Fibroblast of skin of right quadriceps (primary cell): ENCODE measurements at places on chromosomes 1 and 21.

GRCh38 chr1:69196071-69196470 lies 371.7 kb upstream of the LRRC7 start:
- DNase-seq, result no peak

GRCh38 chr1:31991182-31991581 lies 22.5 kb upstream of the KHDRBS1 start:
- no peak for DNase-seq

GRCh38 chr1:78388275-78388674 lies 102.5 kb upstream of the PTGFR start:
- DNase-seq, result peak; percentile 11

GRCh38 chr1:227938911-227939790 lies 8.6 kb downstream of the WNT9A start:
- no peak for DNase-seq

- no peak for DNase-seq
Observed at GRCh38 chr1:60636946-60637345, 445.4 kb upstream of the NFIA start.

DNA sequence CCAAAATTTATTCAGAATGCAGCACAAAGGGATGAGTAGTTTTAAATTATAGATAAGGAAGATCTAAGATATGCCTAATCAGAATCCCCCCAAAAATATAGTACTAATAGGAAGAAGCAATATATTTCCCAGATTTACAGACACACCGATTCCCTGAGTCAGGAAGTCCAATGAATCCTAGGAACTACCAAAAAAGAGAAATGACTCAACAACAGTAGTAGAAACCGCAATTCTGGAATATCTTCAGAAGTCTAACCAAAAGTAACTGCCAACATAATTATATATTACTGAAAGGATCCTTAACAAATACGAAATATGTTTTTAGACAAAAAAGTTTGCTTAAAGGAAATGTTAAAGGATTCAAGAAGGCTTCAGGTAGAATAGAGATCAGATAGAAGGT lies 10.3 kb downstream of the AHCTF1 start:
- no peak for DNase-seq

GRCh38 chr1:81439046-81439823 lies 361.5 kb upstream of the ADGRL2 start:
- no peak for DNase-seq

GRCh38 chr1:61612602-61613001 lies 112.3 kb downstream of the TM2D1 start:
- DNase-seq, result no peak

- no peak for DNase-seq
Observed at GRCh38 chr1:160357286-160358002, 9.4 kb upstream of the NHLH1 start.

DNA sequence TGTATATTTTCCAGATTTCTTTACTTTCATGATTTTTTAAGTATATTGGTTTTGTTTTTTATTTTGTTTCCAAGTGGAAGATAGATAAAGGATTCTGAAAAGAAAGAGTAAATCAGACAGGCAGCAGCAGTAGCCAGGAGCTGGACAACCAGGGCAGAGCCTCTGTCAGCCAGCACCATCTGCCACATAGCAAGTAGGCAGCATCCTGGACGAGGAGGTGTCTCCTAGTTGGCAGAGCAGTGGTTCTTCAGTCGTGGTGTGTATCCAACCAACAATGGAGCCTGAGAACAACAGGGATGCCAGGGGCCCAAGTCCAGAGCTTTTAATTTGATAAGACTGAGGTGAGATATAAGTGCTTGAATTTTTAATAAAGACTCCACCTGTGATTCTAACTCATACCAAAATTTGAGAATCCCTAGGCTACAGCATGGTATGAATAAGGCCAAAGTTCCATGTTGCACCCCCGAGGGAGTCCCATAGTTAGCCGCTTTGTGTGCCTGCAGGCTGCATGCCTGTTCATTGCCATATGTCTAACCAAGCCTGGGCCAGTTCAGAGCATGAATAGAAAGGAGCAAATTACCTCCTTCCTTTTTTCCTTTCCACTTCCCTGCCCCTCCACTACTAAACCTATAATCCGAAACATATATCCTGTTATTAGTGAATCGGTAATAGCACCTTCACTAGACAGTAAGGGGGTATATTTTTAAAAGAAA lies 153.2 kb downstream of the NTNG1 start:
- no peak for DNase-seq

DNA sequence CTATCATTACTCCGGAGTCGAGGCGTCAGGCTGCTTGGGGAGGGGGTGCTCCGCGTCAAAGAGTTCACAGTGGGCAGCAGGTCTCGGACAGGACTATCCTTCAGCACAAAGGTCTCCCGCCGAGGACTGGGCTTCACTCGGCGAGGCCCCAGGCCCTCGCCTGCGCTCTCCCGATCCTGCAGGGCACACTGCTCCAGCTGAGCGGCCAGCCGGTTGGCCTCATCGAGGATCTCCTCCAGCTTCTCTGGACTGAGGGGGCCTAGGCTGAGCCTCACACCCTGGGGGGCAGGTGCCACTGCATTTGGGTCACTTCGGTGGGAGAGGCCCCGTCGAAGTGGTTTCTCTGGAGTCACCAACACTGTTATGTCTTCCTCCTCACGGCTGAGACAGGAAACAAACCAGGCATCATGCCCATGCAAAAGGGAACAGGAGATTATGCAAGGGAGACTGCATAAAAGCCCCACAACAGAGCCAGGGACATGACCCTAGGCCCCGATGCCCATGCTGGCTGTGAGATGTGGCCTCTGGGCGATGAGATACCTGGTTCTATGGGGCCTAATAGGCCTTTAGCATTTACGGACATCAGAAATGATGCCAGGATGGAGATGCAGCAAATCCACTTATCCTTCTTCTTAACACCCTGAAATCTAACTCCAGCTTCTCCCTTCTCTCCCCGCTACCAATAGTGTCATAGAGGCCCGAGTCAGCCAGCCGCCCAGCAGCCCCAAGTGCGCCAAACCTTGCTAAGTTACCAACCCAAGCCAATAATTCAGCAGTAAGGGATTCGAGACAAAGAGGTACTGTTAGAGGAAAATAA lies 1.1 kb downstream of the PSRC1 start:
- DNase-seq, result no peak

DNA sequence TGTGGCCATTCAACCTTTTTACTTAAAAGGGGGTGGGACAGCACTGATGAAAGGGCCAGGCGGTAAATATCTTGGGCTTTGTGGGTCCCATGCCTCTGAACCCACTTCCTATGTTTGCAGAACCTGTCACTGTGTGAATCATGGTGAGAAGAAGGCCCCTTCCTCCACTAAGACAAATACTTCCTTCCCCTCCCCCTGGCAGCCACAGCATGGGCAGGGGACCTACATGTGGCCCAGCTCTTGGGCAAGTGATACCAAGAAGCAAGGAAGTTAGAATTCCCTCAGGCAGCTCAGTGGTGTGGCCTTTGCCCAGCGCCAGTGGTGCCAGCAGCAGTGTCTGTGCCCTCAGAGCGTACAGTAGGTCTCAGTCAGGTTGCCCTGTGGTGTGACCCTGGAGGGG lies 168.6 kb downstream of the TRIM33 start:
- DNase-seq, result no peak

DNA sequence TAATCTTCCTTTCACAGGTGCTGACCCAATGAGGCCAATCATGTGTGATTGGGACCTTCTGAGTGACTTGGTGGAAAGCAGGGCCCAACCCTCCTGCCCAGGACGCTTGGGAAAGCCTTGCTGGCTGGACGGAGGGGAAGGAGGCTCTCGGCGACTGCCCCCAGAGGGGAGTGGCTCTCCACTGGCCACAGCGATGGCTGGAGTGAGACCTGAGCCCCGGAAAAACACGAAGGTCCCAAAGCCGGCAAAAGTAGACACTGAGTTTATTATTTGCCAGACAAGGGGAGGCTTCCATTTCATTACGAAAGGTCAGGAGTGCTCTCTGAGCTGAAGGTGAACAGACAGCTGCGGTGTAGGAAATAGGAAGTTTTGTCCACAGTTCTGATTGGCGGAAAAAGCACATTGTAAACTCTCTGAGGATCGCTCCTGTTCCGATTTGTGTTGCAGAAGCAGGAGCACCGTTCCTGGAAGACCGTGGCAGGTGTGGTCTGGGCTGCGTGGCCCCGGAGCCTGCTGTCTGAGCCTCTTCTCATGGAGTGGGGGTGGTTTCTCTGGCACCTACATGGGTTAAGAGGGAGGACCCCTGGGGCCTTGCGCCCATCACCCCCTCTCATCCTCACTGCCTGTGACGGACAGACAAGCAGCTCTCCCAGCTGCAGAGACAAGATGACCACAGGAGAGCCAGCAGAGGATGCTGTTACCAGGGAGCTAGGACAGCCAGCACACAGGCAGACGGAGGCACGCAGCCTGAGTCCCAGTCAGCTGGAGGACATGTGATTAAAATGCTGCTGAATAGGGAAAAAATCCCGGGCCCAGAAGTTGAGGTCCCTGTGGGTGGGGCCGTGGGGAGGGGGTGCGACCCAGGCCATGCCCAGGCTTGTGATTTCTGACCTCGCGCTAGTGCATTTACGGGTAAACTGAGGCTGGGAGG lies 41.5 kb downstream of the KRTAP10-1 start:
- DNase-seq, result no peak
